K562 (cell line): ENCODE measurements at places on chromosomes 2 and 18. TPM values are rescaled to one million over a fixed set of nuclear protein-coding genes. Genes with fewer than 3 reads are reported as not detected.

REG3A gene
- 0.31 TPM in 1 of 2 replicates, not detected in the other for total RNA-seq

KANSL3 gene
- 43.7 and 46.2 TPM in 2 replicates for total RNA-seq

GRCh38 chr2:151669585-151670081 lies 64.6 kb downstream of the NEB start:
- peak; percentile 25 for DNase-seq
- H3K4me1 ChIP-seq: peaks cover 26% of the 10 kb centered on the region
- H3K36me3 ChIP-seq: no peaks in the 10 kb centered on the region
- H3K27ac ChIP-seq: peak overlapping the region; percentile 33; the same call in 2 of the 3 replicates
- H3K4me3 ChIP-seq: no peak overlapping the region

DNA sequence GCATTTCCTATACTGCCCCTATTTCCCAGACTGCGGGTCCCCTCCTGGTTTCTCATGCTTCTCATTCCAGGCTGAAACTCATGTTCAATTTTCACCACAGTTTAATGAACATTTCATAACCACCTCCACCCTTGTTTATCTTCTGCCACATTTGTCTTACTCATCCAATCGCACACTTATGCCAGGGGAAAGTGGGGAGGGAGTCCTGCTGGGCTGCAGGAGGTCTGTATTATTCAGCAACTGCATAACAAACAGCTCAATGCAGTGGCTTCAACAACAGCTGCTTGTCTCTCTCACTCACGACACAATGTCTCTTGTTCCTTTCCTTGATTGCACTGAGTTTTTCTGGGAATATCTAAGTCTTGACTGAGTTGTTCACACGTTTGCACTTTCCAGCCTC lies 106.0 kb downstream of the ZNF519 start:
- H3K4me1 ChIP-seq: no peaks in the 10 kb centered on the region
- no peaks in the 10 kb centered on the region for H3K36me3 ChIP-seq
- DNase-seq: no peak
- no peak overlapping the region for H3K27ac ChIP-seq
- no peak overlapping the region for H3K4me3 ChIP-seq

DNA sequence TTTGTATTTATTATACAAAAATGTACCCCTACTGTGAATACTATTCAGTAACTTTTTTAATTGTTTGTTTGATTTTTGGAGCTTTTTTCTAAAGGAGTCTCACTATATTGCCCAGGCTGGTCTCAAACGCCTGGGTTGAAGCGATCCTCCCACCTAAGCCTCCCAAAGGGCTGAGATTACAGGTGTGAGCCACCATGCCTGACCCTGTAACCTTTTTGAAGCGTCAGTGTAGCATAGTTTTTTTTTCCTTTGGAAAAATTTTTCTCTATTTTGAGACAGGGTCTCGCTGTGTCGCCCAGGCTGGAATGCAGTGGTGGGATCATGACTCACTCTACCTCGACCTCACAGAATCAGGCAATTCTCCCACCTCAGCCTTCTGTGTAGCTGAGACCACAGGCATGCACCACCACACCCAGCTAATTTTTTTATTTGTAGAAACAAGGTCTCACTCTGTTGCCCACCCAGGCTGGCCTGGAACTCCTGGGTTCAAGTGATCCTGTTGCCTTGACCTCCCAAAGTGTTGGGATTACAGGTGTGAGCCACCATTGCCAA lies 2.0 kb downstream of the GMCL1 start:
- H3K4me1 ChIP-seq: peaks cover 26% of the 10 kb centered on the region
- no peak for DNase-seq
- no peaks in the 10 kb centered on the region for H3K27me3 ChIP-seq
- H3K4me3 ChIP-seq: 0 out of 2 replicates have a peak overlapping the region, but pooled peaks have one; percentile 75
- H3K36me3 ChIP-seq: peaks cover 15% of the 10 kb centered on the region

GRCh38 chr18:10840743-10841142 lies 308.6 kb downstream of the PIEZO2 start:
- peak overlapping the region; percentile 53; the same call in 1 of the 3 replicates for H3K27ac ChIP-seq
- no peak for DNase-seq
- H3K4me3 ChIP-seq: no peak overlapping the region

- H3K36me3 ChIP-seq: 0 out of 3 replicates have a peak, but pooled peaks cover 1% of the 10 kb centered on the region
- no peaks in the 10 kb centered on the region for H3K27me3 ChIP-seq
- H3K4me1 ChIP-seq: no peaks in the 10 kb centered on the region
- H3K27ac ChIP-seq: no peak overlapping the region
- no peak for DNase-seq
Measured at GRCh38 chr2:223870840-223871611, 33.6 kb upstream of the AP1S3 start.

GRCh38 chr2:128086244-128086643 lies 4.8 kb upstream of the UGGT1 start:
- no peaks in the 10 kb centered on the region for H3K36me3 ChIP-seq
- no peaks in the 10 kb centered on the region for H3K27me3 ChIP-seq
- H3K27ac ChIP-seq: no peak overlapping the region
- 0 out of 2 replicates have a peak, but pooled peaks cover 6% of the 10 kb centered on the region for H3K4me1 ChIP-seq
- no peak for DNase-seq
- no peak overlapping the region for H3K4me3 ChIP-seq

- no peak for DNase-seq
- no peak overlapping the region for H3K27ac ChIP-seq
- peaks cover 4% of the 10 kb centered on the region; the same call in 2 of the 3 replicates for H3K4me1 ChIP-seq
- H3K27me3 ChIP-seq: peaks cover 11% of the 10 kb centered on the region
- H3K36me3 ChIP-seq: no peaks in the 10 kb centered on the region
- no peak overlapping the region for H3K4me3 ChIP-seq
Measured at GRCh38 chr2:127007652-127008051, 99.3 kb downstream of the BIN1 start.

DNA sequence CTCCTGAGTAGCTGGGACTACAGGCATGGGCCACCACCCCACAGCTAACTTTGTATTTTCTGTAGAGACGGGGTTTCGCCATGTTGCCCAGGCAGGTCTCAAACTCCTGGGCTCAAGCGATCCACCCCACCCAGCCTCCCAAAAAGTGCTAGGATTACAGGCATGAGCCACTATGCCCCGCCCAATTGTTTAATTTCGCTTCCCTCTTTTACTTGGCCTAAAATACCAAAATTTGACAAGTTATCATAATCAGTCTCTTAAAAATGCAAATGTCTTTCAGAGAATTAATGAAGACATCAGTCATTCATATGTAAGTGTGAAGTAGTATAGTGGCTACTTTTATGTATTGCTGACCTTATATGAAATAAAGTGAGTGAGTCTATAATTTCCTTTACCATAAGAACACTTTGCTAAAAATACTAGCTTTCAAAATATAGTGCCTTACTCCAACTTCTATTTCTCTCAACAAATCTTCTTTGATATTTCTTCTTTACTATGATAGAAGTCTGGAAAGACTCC lies 9.8 kb downstream of the FBXO11 start:
- no peak overlapping the region for H3K27ac ChIP-seq
- H3K4me1 ChIP-seq: peaks cover 12% of the 10 kb centered on the region
- peaks cover 23% of the 10 kb centered on the region; the same call in 2 of the 3 replicates for H3K36me3 ChIP-seq
- DNase-seq: no peak

DNA sequence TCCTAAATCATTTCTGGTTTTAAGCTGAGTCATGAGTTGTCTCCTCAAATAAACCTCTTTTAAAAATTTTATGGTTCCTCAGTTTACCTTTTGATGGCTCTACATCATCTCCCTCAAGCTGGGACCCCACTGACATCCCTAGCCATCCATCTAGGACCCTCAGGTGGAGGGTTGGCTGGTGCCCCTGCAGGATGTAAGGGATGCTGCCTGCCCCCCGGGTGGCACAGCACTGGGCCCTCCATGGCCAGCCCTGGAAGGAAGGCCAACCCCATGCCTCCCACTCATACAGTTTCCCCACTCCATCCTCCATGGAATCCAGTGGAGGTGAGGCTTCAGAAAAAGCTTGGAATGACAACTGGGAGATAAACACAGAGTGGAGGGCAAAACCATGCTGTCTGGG lies 17.2 kb upstream of the GPC1 start:
- no peak overlapping the region for H3K4me3 ChIP-seq
- peaks cover 2% of the 10 kb centered on the region; the same call in 1 of the 3 replicates for H3K27me3 ChIP-seq
- no peak overlapping the region for H3K27ac ChIP-seq
- H3K4me1 ChIP-seq: no peaks in the 10 kb centered on the region
- no peak for DNase-seq
- H3K36me3 ChIP-seq: no peaks in the 10 kb centered on the region
